Neuronal stem cell (in vitro differentiated cells): ENCODE measurements at places on chromosomes 16 and 17.

DNA sequence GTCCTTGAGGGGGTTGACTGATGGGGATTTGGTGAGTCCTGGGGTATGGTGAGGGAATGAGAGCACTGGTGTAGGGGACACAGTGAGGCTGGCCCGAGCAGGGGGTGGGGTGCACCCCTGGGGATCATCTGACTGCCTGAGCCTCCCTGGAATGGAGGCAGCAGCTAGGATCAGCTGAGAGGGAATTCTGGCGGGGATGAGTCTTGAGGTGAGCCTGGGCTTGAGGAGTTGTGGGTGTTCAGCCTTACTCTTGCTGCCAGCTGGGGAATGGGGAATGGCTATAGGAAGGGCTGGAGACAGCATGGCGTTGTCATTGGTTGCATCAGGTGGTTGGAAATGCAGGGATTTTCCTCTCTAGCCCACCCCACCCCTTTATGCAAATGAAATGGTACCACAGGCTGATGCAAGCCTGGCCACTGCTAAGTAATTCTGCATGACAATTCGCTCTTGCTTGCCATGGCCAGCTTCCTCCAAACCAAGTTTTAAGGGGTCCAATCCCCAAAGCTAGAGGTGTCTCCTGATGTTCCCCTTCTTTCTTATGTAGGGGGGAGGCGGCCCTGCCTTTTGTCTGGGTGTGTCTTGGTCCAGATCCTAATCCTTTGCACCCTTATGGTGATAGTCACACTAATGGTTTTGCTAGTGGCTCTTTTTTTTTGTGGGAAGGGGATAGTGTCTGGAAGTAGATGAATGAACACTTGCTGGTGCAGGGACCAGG is 7.5 kb downstream of the NFE2L1 start:
- no peak for DNase-seq

DNA sequence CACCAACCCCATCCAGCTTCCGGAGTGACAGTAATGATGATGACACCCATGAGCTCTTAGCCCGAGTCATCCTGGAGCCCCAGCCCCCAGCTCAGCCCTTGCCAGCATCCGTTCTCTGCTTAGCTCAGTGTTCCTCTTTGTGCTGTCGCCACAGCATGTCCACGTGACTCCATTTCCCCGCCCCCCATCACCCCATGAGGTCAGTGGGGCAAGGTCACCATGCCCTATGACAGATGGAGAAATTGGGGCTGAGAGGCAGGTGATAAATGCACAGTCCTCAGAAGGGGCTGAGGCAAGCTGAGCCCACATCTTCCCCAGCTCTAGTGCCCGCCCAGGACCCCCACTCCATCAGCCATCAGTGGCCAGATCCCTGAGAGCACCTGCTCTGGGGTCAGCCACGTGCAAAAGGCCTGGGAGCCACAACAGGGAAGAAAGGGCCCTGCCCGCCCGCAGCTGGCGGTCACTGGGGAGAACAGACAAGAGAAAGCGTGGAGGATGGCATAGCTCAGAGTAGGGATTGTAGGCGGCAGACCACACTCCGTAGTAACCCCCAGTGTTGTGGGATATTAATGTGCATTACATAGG is 17.1 kb downstream of the ITGB4 start:
- DNase-seq: no peak

DNA sequence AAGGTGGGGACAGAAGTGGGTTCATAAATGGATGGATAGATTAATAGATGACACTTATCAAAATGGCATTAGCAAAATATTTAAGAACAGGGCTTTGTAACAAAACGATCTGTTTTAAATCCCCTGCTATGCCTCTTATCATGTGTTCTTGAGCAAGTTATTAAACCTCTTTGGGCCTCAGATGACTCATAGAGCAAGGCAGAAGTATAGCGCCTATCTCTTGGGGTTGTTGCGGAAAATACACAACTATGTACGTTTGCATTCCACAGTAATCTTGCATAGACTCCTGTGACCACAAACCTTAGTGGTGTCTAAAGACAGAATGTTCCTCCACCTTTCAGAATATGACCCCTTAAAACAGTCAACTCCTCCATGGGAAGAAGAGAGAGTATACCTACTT is 116.8 kb downstream of the CDYL2 start:
- DNase-seq: no peak

DNA sequence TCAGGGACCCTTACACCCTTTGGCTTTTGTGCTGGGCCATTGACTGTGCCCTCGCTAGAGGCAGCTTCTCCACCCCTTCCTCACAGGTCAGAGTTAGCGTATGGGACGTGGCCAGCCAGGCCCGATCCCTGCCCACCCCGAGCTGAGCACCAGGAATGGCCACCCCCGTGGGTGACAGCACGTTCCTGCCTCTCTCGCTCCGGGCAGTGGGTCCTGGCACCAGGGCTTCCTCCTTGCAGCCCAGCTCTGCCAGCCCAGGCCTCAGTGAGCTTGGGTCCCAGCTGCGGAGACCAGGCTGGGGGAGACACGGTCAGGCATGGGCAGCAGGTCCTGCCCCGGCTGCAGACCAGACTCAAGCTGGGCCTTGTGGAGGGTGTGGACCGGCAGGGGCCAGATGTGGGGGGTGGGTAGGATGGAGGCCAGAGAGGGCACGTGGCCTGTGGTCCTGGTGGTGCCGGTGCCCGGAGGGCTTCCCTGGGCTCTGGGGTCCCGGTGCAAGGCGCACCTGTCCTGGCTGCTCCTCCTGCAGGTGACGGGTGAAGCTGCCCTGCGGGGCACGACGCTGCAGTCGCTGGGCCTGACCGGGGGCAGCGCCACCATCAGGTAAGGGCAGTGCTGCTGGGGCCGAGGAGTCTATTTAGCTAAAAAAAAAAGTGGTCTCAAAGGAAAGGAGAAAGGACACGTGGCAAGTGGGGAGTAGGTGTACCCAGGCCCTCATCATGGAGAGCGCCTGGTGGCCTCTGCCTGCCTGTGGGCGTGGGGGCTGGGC is 18.2 kb downstream of the ASPSCR1 start:
- DNase-seq: no peak

DNA sequence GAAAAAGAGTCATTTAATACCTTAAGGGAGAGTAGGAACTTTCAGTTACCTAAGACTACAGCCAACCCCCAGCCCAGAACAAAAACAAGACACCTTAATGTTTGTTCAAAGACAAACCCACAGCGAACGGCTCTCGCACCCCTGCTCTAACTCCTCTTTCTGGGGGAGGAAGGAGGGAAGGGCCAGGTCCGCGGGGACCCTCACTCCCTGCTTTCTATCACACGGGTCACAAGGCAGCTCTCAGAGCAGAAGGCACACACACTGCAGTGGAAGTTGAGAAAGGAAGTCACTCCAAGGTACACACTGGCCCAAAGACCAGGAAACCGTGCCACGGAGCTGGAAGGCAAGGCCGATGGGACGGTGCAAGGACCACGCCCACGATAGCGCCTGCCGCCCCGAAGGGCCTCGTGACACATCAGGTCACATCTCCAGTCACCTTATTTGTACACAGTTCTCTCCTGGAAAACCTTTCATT is 10.0 kb downstream of the LITAFD start:
- DNase-seq: no peak

- no peak for DNase-seq
Observed at GRCh38 chr16:83676086-83676485, 131.7 kb upstream of the HSBP1 start.

GRCh38 chr17:73247726-73248125 is 14.0 kb downstream of the CPSF4L start:
- no peak for DNase-seq

- no peak for DNase-seq
Observed at GRCh38 chr16:12390644-12391043, 413.0 kb downstream of the CPPED1 start.

DNA sequence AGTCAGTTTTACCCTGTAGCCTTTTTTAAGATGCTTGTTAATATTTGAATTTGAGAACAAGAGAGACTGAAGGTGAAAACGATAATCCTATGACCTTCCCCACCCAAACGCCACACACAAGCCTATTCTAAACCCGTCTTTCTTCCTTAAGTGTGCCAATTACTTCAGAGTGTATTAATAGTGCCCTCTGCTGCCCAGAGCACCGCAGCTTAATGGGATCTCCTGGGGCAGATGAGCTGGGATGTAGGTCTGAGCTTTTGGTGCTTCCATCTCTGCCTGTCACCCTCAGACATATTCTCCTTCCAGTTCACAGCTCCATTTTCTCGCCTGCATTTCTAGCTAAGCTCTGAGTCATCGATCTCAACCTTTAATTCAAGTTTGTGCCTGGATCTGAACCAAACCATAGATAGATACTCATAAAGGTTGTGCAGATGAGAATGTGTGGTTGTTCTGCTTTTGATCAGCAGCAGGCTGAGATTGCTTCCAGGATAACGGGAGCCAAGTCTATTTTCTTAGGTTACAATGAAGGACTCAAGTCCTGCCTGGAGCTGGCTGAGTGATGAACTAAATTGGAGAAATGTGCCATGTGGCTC is 46.4 kb upstream of the CDH13 start:
- no peak for DNase-seq

DNA sequence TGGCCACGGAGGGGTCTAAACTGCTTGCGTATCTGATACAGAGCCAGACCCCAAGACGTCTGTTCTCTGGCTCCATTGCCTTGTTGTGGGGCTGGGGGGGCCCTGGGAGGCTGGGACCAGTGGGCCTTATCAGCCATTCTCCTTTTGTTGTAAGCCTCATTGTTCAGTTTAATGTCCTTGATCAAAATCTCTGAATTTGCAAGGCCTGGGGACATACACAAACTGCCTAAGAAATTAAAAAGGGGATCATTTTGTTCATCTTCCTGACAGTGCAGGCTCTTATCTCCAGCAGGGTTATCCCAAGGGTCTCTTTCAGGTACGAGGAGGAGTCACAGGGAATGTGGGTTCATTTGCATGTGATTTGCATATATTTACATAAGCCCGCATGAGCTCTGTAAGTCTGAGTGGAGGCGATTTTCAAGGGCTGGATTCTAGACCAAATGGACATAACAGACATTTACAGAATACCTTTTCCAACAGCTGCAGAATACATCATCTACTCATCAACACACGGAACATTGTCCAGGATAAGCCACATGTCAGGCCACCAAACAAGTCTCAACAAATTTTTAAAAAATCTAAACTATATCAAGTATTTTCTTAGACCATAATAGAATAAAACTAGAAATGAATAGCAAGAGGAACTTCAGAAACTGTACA is 269.8 kb downstream of the RBFOX1 start:
- no peak for DNase-seq

DNA sequence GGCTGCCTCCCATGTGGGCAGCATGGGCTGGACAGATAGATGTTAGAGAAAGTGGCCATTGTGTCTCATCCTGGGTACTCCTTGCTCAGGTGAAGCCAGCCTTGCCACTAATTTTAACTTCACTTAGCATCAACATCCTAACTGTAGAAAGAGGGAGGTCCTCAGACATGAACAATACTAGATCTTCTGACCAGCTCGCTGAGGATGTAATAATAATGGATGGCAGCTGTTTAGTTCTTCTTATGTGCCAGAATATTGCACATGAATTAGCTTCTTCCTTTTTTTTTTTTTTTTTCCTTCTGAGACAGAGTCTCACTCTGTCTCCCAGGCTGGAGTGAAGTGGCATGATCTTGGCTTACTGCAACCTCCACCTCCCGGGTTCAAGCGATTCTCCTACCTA is 232.4 kb downstream of the CCDC182 start:
- no peak for DNase-seq

DNA sequence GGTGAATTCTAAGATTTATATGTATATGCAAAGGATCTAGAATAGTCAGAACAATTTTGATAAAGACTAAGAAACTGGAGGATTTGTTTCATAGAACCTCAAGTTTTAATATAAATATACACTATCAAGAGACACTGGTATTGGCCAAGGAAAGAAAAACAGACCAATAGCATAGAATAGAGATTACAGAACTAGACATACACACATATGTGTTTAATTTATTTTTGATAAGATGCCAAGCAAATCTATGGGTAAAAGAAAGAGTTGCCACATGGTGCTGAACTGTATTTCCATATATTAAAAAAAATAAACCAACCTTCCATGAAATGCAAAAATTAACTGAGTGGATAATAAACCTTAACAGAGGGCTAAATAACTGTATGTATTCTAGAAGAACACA is 27.9 kb upstream of the LRRC37A3 start:
- no peak for DNase-seq

DNA sequence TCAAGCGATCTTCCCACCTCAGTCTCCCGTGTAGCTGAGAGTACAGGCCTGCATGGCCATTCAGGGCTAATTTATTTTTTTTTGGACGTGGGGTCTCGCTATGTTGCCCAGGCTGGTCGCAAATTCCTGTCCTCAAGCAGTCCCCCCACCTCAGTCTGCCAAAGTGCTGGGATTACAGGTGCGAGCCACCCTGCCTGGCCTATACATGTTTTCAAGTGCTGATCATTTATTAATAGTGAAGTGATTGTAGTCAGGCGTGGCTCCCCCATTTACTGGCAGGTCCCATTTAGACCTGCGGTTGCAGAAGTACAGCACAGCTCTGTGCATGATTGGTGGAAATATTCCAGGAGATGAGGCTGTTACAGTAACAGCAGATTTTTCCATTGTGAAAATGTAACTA is 8.4 kb downstream of the FOXK2 start:
- no peak for DNase-seq
